ENCODE measurements at places on chromosomes 2 and 18.

- no peak for DNase-seq
Observed at GRCh38 chr2:6448893-6449292, 416.8 kb downstream of the CMPK2 start.

- DNase-seq: no peak
Observed at GRCh38 chr18:27171993-27172392, 13.1 kb downstream of the CHST9 start.

- no peak for DNase-seq
Observed at GRCh38 chr18:70322928-70323327, 34.1 kb downstream of the SOCS6 start.

GRCh38 chr2:52292801-52293200 is 1260.9 kb upstream of the NRXN1 start:
- DNase-seq: no peak

DNA sequence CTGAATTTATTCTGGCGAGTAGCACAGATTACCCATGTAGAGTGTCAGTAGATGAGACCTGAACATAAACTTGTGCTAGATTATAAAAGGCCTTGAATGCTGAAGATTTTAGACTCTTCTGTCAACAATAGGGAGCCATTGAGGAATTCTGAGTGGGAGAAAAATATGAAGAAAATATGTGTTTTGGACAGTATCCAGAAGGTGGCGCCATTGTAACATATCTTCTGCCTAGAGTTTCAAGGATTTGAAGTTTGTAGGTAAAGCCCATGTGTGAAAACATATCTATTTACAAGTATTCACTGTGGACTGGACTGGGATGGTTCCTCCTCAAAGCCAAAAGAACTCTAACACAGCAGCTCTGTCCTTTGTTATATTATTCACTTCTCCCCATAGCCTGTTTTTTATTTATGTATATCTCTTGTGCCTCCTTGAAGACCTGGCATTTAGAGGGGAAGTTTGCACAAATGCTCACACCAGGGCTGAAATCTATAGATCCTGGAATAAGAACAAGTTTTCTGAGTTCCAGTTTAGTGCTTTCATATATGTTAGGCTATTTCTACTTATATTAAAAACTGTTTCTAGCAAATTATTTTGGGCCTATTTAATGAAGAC is 124.9 kb downstream of the RDH14 start:
- no peak for DNase-seq

GRCh38 chr2:110852541-110853263 is 120.3 kb downstream of the ACOXL start:
- DNase-seq: no peak

DNA sequence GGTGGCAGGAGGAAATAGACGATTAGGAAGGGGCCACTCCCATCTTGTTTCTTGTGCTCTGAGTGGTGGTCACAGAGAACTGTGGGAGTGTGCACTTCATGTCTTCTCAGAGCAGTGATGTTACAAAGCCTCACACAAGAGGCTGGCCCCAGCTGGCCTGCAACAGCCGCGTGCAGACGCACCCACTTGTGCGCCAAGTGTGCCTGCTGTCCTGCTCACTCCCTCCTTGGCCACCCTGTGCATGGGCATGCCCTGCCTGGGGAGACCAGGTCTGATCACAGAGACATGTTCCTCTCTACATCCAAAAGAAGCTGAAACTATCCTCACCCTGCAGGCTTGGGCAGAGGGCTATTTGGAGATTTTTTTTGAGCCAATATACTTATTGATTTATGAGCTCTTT is 108.4 kb downstream of the MRO start:
- no peak for DNase-seq

- no peak for DNase-seq
Observed at GRCh38 chr2:168690381-168690885, 112.0 kb upstream of the NOSTRIN start.

GRCh38 chr2:182281276-182281675 is 145.6 kb downstream of the PDE1A start:
- DNase-seq: no peak

DNA sequence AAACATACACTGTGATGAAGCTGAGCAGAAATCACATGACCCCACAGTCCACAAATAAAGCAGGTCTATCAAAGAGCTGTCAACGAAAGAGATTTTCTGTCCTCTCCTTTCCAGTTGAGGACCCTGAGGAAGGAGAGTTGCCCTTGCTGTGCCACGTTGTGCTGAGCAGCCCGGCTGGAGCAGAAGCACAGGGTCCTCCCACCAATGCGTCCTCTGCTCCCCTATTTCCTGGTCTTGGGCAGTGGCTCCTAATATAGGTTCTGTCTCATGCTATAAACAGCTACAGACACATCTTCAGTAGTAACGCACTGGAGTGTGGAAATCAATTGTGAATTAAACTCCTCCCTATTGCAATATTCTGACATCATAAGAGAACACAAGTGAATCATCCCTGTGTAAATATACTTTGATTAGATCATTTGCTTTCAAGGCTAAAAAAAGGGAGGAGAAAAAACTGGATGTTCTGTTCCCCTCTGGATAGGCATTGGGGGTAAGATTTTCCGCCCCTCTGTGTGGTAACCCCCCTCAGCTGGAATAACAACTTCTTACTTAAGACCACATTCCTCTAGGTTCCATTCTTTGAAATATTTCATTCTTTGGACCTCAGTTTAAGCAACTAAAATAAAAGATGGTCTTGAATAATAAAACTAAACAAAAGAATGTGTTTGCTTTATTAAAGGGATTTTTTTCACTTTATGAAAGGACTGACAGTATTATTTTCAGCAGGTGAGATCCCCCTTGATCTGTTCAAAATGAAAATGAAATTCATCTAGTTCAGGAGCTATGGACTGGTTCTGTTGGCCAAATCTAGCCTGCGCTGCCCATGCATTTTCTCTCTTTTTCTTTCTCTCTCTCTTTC is 8.3 kb upstream of the RHOB start:
- DNase-seq: no peak

DNA sequence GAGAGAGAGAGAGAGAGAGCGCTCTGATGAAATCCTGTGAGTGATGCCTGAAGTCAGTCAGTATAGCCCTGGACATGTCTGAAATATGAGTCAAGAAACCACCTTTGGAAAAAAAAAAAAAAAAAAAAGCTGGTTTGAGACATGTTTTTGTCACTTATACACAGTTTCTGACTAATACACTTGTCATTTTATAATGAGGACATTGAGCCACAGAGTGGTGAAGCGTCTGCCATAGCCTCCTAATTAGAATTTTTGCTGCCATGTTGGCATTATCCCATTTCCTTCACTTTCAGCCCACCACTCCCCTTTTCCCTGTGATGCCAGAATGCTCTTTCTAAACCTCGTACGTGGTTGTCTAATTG is 15.7 kb upstream of the MYO3B start:
- no peak for DNase-seq

GRCh38 chr2:23238011-23238657 is 146.8 kb upstream of the KLHL29 start:
- no peak for DNase-seq

DNA sequence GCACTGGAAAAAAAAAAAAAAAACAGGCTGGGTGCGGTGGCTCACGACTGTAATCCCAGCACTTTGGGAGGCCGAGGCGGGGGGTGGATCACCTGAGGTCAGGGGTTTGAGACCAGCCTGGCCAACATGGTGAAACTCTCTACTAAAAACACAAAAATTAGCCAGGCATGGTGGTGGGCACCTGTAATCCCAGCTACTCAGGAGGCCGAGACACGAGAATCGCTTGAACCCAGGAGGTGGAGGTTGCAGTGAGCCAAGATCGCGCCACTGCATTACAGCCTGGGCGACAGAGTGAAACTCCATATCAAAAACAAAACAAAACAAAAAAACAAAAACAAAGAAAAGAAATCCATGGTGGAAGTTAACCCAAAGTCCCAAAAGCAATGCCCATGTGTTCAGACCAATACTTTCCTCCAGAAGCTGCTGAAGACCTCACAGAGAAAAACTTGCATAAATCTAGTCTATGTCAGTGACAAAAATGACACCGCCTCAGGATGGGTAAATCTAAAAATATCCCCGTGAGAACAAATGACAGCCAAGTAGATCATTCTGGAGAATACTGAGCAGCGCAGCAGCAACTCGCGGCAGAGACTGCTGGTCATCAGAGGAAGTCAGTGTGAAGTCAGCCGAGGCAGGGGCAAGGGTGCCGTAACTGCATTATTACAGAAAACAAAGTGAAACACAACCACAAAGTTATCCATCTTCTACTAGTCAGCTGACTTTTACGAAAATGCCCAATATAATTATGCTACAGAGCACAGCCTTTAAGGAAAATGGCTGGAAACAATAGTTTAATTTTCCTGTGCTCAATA is 41.0 kb downstream of the LPIN2 start:
- DNase-seq: no peak

GRCh38 chr2:64876137-64876647 is 113.0 kb upstream of the SLC1A4 start:
- no peak for DNase-seq

DNA sequence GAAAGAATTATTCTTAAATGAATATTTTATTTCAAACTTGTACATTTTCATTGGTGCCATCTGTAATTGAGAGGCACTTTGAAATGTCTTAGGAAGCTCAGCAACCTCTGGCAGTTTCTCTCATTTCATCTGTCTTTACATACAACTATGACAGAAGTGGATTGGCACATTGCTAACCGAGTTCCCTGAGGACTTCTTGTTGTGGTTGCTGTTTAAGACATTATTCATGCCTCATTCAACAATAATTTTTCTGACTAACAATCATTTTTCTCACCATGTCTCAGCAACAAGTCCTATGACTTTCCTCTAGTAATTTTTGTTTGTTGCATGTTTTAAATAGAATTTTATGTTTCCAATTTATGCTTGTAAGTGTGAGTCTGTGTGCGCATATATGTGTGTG is 284.0 kb upstream of the CWC22 start:
- no peak for DNase-seq

- no peak for DNase-seq
Observed at GRCh38 chr18:10398571-10398970, 55.9 kb upstream of the APCDD1 start.

GRCh38 chr2:105362862-105363591 is 25.7 kb downstream of the C2orf49 start:
- DNase-seq: no peak
